ENCODE measurements at places on chromosomes 6 and 20.

- DNase-seq = no peak
Measured at GRCh38 chr6:24987446-24988115, 51.8 kb upstream of the RIPOR2 start.

DNA sequence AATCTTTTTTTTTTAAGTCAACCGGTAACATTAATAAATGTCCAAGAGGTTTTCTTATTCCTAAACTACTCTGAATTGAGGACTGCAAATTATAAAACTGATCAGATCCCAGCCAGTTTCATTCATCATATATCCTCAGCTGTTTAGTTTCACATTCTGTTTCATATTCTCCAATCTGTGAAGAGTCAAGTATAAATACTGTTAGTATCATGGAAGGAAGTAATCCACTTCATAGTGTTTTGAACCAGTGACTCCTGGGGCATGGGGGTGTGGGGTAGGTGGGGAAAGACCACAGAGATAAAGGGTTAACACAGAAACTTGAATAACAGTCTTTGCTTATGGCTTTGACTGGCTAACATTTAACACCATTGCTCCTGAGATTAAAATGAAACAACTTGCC is 69.9 kb downstream of the FYN start:
- no peak for DNase-seq

DNA sequence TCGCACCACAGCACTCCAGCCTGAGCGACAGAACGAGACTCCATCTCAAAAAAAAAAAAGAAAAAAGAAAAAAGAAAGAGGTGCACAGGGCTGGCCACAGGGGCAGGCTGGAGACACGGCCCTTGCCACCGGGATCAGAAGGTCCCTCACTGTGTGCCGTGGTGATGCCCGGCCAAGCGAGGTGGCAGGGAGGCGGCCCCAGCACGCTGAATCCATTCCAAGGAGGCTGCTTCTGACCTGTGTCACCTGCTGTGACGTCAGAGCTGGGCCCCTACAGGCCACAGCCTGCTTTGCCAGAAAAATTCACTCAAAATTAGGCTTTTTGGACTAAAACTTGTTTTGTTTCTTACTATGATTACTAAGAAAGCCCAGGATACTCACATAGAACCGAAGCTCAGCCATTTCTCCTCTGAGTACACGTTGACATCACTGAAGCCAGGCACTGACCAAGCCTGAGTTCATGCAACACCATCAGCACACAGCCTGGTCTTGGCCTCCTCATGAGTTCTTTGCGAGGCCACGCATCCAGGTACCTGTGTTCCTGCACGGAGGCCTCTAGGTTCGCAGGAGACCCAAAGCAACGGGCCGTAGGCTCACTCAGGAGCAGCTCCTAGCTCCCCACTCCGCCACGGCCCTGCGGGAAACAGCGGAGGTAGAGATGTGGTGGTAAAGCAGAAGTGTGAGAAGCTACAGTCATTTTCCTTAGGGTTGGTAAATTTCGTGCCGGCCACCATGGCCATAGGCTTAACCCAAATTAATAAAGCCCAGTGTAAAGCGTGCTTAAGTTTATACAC is 67.8 kb downstream of the THBS2 start:
- no peak for DNase-seq

DNA sequence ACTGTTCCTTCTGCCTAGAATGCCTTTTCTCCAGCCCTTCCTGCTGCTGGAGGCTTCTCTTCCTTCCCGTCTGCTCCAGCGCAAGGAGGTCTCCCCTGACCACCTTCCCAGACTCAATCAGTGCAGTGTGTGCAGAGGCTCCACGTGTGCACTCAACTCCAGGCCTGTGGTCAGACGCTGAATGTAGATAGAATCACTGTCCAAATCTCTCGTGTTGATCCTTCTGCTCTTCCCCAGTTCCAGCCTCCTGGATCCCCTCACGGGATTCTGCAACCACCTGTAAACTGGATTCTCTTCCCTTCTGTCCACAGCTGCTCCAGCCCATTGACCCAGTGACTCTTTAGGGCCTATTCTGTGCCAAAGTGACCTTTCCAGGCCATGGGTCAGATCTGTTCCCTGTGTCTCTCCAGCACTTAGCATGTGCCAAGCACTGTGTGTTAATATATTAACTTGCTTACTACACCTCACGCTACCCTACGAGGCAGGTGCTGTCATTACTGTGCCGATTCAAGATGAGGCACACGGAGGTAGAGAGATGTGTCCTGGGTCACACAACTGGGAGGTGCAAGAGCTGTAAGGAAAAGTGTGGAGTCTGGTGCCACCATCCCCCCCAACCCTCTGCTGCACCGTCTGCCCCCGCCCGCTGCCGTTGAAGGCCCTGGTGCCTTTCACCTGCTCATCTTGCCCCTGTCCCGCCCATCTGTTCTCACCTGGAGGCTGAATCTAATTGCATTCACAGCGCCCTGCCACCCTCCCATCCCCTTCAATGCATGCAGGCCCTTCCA is 112.2 kb downstream of the SULF2 start:
- no peak for DNase-seq

DNA sequence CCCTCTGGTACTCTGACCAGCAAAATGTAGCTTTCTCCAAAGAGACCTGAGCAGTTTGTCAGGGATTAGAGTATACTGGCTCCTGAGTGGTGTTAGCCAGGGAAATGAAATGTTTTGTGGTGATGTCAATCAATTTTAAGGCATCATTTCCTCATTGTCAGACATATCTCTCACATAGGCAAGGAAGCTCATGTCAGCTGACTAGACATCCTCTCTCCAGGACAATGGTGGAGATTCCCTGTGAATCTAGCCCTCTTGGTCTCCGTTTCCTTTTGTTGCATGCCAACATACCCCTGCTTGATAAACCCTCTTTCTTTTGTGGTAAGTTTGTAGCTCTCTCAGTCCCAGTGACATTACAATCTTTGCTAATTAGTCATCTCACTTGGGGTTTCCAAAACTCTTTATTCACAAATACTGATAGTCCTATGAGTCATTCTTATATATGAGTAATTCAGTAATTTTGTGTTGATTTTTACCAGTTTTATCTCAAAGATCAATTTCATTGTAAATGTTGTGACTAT is 135.6 kb upstream of the PTPRK start:
- DNase-seq = no peak
